ENCODE measurements at places on chromosomes 7 and 10.

DNA sequence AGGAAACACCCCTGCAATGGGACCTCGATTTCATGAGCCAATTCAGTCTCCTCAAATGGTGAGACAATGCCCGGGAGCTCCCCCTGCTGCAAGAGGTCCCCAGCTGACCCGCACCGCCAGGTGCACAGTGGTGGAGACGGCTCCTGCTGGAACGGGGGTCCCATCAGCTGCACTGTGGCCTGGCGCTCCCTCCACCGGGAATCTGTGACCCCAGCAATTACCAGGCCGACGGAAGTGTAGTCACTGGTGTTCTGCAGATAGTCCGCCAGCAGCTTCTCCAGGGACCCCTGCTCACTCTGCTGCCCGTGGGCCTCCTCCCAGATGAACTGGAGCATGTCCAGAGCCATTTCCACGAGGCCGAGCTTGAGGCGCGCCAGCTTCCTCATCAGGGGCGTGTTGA lies 64.9 kb upstream of the NKX6-2 start:
- no peak for DNase-seq

DNA sequence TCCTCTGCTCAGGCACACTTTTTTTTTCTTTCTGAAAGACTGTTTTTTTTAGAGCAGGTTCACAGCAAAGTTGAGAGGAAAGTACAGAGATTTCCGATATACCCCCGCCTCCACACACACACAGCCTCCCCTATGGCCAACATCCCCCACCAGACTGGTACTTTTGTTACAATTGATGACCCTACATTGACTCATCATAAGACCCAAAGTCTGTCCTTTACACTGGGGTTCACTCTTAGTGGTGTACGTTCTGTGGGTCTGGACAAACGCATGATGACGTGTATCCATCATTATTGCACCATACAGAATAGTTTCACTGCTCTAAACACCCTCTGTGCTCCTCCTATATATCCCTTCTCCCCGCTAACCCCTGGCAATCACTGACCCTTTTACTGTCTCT lies 107.7 kb downstream of the RBM20 start:
- DNase-seq, result no peak

DNA sequence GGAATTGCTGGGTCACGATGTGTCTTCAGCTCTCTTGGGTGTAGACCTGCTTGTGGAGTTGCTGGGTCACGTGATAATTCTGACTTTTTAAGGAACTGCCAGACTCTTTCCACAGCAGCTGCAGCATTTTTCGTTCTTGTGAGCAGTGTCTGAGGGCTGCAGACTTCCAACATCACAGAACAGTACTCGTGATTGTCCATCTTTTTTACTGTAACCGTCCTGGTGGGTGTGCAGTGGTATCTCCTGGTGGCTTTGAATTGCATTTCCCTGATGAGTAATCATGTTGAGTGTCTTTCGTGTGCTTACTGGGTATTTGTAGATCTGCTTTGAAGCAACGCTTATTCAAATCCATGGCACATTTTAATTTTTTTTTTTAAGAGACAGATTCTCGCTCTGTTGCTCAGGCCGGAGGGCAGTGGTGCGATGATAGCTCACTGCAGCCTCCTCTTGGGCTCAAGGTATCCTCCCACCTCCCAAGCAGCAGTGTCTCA lies 22.7 kb downstream of the INPP5A start:
- no peak for DNase-seq

- peak; percentile 78 for DNase-seq
Observed at GRCh38 chr10:125152450-125153368, 7.7 kb downstream of the CTBP2 start.
